Activated CD4-positive, alpha-beta memory T cell treated with anti-CD3 and anti-CD28 coated beads for 36 hours (primary cell): ENCODE measurements at places on chromosomes 2 and 18. TPM values are rescaled to one million over a fixed set of nuclear protein-coding genes. Genes with fewer than 3 reads are reported as not detected.

GRCh38 chr18:53509886-53510285 is 714.6 kb downstream of the MBD2 start:
- DNase-seq = no peak

DNA sequence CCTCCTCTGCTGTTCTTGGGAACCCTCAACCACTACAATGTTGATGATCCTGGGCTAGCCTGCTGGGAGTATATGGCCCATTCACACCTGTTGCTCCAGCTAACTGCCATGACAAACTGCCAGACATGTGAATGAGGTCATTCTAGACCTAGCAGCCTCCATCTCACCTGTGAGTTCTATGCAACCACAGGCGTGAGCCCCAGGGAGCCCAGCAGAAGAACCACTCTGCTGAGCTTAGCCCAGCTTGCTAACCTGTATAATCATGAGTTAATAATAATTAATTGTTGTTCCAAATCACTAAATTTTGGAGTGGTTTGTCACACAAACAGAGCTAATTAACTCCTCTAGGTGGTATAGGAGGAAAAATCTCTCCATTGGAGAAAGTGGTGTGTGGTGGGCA is 24.7 kb upstream of the CELF4 start:
- no peak for DNase-seq

DNA sequence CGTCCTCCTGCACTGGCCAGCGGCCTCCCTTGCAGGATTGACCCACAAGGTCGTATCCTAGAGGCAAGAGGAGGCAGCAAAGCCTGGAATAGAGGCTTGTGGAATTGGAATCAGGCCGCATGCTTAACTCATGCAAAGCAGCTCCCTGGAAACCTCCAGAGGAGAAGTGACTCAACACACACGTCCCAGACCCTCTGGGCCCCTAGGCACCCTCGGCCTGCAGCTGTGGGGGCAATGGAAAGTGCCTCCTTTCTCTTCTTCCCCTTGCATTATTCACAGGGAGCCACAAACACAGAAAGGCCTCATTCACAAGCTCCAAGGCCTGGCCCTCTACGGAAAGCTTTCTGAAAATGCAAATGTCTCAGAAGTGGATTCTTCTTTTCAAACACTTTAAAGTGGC is 19.6 kb downstream of the SPATA3 start:
- DNase-seq = no peak

- DNase-seq = no peak
These were observed 7.2 kb downstream of the PECR start for GRCh38 chr2:216074380-216074779.

GRCh38 chr2:60821587-60822302 is 59.6 kb upstream of the REL start:
- no peak for DNase-seq

GRCh38 chr2:151777935-151778334 is 43.7 kb upstream of the NEB start:
- no peak for DNase-seq

Gene ST8SIA3
- not detected for total RNA-seq

Gene NEU2
- not detected for total RNA-seq

Gene MC2R
- not detected for total RNA-seq

Gene CAPN14
- 0.39 TPM for total RNA-seq

Gene FN1
- 0.53 TPM for total RNA-seq
